ENCODE measurements at places on chromosomes 11 and 22. TPM values are rescaled to one million over a fixed set of nuclear protein-coding genes. Genes with fewer than 3 reads are reported as not detected.

- no peak for DNase-seq
Observed at GRCh38 chr11:134474942-134475341, 62.9 kb upstream of the B3GAT1 start.

- DNase-seq = no peak
Observed at GRCh38 chr11:61828629-61829407, 718 bp downstream of the FADS2 start.

Gene KCNQ1OT1
- total RNA-seq = 0.81 TPM

GRCh38 chr11:83151274-83151977 is 5.5 kb upstream of the PCF11 start:
- peak; percentile 57 for DNase-seq

GRCh38 chr11:105910095-105910715 is 111.8 kb downstream of the MSANTD4 start:
- DNase-seq = no peak

- no peak for DNase-seq
Observed at GRCh38 chr11:130243816-130244215, 70.9 kb downstream of the ZBTB44 start.

DNA sequence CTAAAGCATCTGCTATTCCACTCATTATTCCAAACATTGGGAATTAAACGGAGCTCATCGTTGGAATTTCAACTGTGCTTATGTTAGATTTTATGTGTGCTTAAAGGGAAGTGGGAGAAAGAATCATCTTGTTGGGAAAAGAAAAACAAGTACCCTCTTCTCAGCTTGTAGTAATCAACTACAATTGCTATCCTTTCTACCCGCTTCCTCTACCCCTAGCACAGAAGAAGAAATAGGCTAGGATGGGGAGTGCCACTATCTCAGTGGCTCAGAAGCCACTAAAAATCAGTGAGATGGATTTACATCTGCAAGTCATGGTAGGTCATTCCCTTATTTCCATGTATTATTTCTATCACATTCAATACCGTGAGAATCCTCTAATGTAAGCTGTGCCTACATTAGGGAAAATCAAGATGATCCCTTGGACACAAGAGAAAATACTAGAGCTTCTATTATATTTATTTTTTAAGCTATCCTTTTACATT is 97.9 kb upstream of the CD44 start:
- DNase-seq = no peak

All from A172 (cell line).